ENCODE measurements at places on chromosomes 3 and 15. TPM values are rescaled to one million over a fixed set of nuclear protein-coding genes. Genes with fewer than 3 reads are reported as not detected.
A peak's percentile ranks its signal among the peaks of the same experiment; 100 is the strongest.

The C2CD4A gene
- total RNA-seq = 0.17 TPM

The CPLX3 gene
- 0.35 TPM for total RNA-seq

The GOLGA8G gene
- total RNA-seq = not detected

The CFAP20DC gene
- total RNA-seq = 0.32 TPM

The SLC28A2 gene
- not detected for total RNA-seq

The CPNE9 gene
- total RNA-seq = not detected

The PODXL2 gene
- total RNA-seq = 1.7 TPM

The ANKUB1 gene
- total RNA-seq = not detected

The GABRR3 gene
- not detected for total RNA-seq

The ASB14 gene
- not detected for total RNA-seq

DNA sequence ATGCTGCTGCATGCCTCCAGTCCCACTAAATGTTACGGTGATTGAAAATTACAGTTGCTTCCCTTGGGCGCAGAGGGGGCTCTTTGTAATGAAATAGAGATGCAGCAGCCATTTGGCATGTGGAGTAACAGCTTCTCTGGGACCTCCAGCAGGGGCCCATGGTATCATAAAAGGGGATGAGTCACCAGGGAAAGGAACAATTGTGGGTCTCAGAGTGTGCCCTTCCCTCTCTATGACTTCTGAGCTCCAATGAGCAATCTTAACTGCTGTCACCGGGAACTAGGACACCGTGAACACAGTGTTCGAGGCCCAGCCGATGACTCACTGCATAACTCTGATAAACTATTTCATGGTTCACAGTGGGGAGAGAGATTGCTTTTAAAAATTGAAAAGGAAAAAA lies 164.8 kb upstream of the NUDT16 start:
- no peaks in the 10 kb centered on the region for H3K4me1 ChIP-seq
- no peaks in the 10 kb centered on the region for H3K36me3 ChIP-seq

GRCh38 chr3:190429681-190430080 lies 20.0 kb downstream of the TMEM207 start:
- H3K4me3 ChIP-seq = no peak overlapping the region
- DNase-seq = no peak
- no peak overlapping the region for H3K27ac ChIP-seq
- no peaks in the 10 kb centered on the region for H3K4me1 ChIP-seq
- no peaks in the 10 kb centered on the region for H3K36me3 ChIP-seq

GRCh38 chr3:64349551-64349950 lies 124.3 kb upstream of the PRICKLE2 start:
- H3K4me1 ChIP-seq = no peaks in the 10 kb centered on the region
- no peaks in the 10 kb centered on the region for H3K36me3 ChIP-seq

GRCh38 chr15:25971053-25971452 lies 107.9 kb upstream of the ATP10A start:
- no peak overlapping the region for H3K4me3 ChIP-seq
- no peaks in the 10 kb centered on the region for H3K36me3 ChIP-seq
- H3K27ac ChIP-seq = no peak overlapping the region
- no peaks in the 10 kb centered on the region for H3K27me3 ChIP-seq
- DNase-seq = no peak

DNA sequence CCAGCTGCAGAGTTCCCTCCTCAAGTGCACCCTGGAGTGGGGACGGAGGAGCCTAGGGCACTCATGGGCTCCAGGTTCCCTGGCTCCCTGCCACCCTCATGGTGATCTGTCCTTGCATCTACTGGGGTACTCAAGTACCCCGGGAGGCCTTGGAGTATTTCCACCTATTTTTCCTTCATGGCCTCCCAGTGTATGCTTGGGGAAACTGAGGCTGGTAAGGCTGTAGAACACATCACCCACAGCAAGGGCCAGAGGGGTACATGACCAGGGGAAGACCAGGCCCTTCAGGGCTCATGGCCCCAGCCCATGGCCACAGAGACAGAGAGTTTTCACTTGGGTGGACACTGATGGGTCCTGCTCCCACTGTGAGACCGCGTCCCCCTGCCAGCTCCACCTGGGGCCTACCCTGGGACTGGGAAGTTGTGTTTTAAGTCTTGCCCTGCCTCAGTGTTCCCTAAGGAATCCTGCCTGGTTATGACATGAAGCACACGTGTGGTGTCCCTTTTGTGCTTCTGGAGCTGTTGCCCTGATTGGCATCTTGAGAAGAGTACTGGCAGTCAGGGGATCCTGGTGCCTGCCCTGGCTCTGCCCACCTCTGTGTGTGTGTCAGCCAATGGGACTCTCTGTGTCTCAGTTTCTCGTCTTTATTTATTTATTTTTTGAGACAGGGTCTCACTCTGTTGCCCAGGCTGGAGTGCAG lies 132.8 kb downstream of the TJP1 start:
- H3K4me1 ChIP-seq = no peaks in the 10 kb centered on the region
- H3K27me3 ChIP-seq = no peaks in the 10 kb centered on the region
- H3K27ac ChIP-seq = no peak overlapping the region
- no peak for DNase-seq

DNA sequence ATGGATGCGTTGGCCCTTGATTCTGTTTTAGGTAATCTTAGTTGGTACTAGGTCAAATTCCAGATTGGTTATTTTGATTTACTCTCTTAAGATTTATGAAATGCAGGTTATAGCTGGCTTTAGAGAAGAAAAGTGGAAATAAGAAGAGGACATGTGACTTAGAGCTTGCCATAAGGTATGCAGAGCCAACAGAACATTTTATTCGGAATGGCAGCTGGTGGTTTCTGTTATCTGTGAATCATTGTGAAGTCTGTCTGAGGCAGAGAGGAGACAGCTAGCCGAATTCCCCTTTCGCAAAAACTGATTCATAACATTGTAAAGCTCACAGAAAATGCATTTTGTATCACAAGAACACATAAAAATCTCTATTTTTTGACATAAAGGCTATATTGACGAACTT lies 82.1 kb downstream of the FILIP1L start:
- no peaks in the 10 kb centered on the region for H3K27me3 ChIP-seq
- H3K27ac ChIP-seq = no peak overlapping the region
- no peaks in the 10 kb centered on the region for H3K36me3 ChIP-seq
- no peak overlapping the region for H3K4me3 ChIP-seq
- no peaks in the 10 kb centered on the region for H3K4me1 ChIP-seq

- no peak for DNase-seq
- H3K27me3 ChIP-seq = peaks cover 6% of the 10 kb centered on the region
- no peak overlapping the region for H3K27ac ChIP-seq
- H3K4me1 ChIP-seq = no peaks in the 10 kb centered on the region
- no peaks in the 10 kb centered on the region for H3K36me3 ChIP-seq
Measured at GRCh38 chr3:37477275-37477674, 302.9 kb upstream of the LRRFIP2 start.

DNA sequence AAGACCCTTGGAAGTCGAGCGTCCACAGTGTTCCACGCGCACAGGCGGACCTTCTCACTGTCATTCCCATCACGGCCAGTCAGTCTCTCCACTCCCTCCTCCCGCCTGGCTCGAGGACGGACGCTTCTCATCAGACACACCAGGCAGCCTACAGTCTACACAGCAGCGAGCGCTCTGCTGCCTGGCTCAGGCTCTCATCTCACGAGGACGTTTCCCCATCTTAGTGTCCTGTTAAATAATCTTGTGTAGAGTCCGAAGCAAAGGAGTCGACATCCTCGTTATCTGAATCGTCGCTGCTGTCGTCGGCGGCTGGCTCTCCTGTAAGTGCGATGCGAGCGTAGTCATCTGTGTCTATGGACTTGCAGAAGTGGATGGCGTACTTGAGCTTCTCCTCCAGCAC lies 12.4 kb upstream of the OCA2 start:
- no peak for DNase-seq
- H3K4me1 ChIP-seq = peaks cover 14% of the 10 kb centered on the region
- peaks cover 49% of the 10 kb centered on the region for H3K36me3 ChIP-seq
- no peak overlapping the region for H3K4me3 ChIP-seq
- H3K27me3 ChIP-seq = no peaks in the 10 kb centered on the region
- no peak overlapping the region for H3K27ac ChIP-seq

GRCh38 chr15:59879506-59880265 lies 124.4 kb upstream of the FOXB1 start:
- H3K4me3 ChIP-seq = no peak overlapping the region
- H3K27ac ChIP-seq = no peak overlapping the region
- no peaks in the 10 kb centered on the region for H3K36me3 ChIP-seq
- no peak for DNase-seq
- H3K4me1 ChIP-seq = no peaks in the 10 kb centered on the region

GRCh38 chr15:89777073-89777751 lies 1.1 kb downstream of the MESP2 start:
- no peak overlapping the region for H3K27ac ChIP-seq
- no peak overlapping the region for H3K4me3 ChIP-seq
- no peaks in the 10 kb centered on the region for H3K36me3 ChIP-seq

GRCh38 chr3:14797731-14798130 lies 21.0 kb upstream of the FGD5 start:
- DNase-seq = no peak
- H3K36me3 ChIP-seq = no peaks in the 10 kb centered on the region
- H3K4me1 ChIP-seq = no peaks in the 10 kb centered on the region
- H3K27me3 ChIP-seq = no peaks in the 10 kb centered on the region
- no peak overlapping the region for H3K27ac ChIP-seq

GRCh38 chr15:70050441-70050840 lies 47.3 kb downstream of the TLE3 start:
- H3K27me3 ChIP-seq = no peaks in the 10 kb centered on the region
- H3K27ac ChIP-seq = no peak overlapping the region
- H3K4me3 ChIP-seq = no peak overlapping the region
- H3K36me3 ChIP-seq = peaks cover 69% of the 10 kb centered on the region

GRCh38 chr15:33026614-33027013 lies 167.9 kb downstream of the FMN1 start:
- no peaks in the 10 kb centered on the region for H3K4me1 ChIP-seq
- no peak for DNase-seq
- H3K27ac ChIP-seq = no peak overlapping the region
- no peaks in the 10 kb centered on the region for H3K36me3 ChIP-seq

DNA sequence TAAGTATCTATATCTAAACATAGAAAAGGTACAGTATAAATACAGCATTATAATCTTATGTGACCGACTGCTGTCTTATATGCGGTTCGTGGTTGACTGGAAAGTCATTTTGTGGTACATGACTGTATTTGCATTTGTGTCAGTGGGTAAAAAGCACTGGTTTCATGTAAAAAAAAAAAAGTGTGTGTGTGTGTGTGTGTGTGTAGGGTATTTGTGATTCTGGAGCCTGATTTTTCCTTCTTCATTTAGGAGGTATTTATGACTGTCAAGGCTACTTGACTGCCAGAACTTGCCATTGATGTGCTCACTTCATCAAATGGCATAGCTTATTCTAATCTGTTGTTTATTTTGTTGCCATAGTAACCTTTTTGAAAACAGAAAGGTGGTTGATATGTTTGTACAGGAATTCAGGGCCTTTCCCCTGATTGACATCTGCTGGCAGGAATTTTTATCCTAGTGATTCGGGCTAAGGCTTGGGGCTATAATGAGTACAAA lies 63.2 kb downstream of the AKAP13 start:
- H3K4me3 ChIP-seq = peak overlapping the region; percentile 13
- no peaks in the 10 kb centered on the region for H3K36me3 ChIP-seq
- H3K4me1 ChIP-seq = peaks cover 23% of the 10 kb centered on the region
- no peaks in the 10 kb centered on the region for H3K27me3 ChIP-seq
- no peak for DNase-seq

- no peaks in the 10 kb centered on the region for H3K4me1 ChIP-seq
- H3K27me3 ChIP-seq = no peaks in the 10 kb centered on the region
- H3K4me3 ChIP-seq = no peak overlapping the region
- no peaks in the 10 kb centered on the region for H3K36me3 ChIP-seq
- DNase-seq = no peak
- no peak overlapping the region for H3K27ac ChIP-seq
Measured at GRCh38 chr3:180402471-180403073, 199.4 kb upstream of the TTC14 start.

DNA sequence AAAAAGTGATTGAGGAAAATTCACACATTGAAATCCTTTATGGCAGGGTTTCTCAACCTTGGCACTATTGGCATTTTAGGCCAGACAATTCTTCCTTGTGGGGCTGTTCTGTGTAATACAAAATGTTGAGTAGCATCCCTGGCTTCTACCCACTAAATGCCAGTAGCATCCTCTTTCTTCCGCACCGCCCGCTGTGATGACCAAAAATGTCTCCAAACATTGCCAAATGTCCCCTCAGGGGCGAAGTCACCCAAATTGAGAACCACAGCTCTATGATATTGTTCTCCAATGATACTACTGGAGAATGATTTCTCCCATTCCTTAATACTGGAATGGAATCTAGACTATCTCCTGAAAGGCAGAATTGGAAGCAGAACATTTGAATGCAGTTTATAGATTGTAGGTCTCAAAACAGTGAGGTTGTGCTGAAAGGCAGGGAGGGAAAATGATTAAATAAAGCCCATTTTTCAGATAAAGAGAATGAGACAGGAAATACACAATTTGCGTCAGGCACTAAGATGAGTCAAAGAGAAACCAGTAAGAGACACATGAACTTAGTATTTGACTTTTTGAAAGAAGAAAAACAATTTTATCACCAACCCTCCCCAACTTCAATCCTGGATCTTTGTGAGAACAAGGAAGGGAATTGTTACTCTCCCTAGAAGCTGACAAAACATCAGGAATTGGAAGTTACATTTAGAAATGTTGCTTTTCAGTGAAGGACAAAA lies 101.6 kb upstream of the TNIK start:
- DNase-seq = peak; percentile 45
- no peaks in the 10 kb centered on the region for H3K27me3 ChIP-seq
- peaks cover 9% of the 10 kb centered on the region for H3K4me1 ChIP-seq

DNA sequence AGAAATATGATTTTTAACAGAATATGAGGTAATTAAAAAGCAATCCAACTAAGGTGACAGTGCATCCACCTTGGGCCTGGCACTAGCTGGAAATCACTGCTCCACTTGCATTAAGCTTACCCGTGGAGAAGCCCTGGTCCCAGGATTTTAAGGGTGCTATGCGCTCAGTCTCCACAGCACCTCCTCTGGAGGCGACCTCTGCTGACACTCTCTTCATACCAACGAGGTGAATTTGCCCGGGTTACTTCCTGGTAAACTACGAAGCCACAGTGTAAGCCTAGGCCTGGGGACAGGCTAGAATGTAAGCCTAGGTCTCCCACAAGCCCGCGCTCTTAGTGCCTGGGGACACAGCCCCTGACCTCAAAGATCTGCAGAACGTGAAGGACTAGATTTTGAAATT lies 793 bp downstream of the APOD start:
- peaks cover 4% of the 10 kb centered on the region for H3K27me3 ChIP-seq
- H3K36me3 ChIP-seq = no peaks in the 10 kb centered on the region
- no peak for DNase-seq
- no peak overlapping the region for H3K27ac ChIP-seq

DNA sequence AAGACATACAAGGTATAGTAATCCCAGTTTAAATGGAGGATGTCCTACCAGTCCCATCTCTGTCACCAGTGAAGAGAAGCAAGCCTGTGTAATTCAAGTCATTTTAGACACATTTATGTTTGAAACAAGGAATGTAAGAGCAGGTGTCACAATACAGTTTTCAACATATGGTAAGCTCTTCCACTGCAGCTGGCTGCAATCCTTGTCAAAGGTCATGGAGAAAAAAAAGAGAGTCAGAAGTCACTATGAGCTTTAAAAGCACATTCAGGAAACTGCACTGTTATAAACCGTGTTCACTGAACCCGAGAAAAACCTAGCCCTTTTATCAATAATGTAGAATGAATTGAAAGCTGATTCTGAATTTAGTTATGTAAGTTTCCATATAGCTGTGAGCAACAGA lies 206.4 kb downstream of the NAALADL2 start:
- no peak overlapping the region for H3K4me3 ChIP-seq
- no peak for DNase-seq
- no peaks in the 10 kb centered on the region for H3K27me3 ChIP-seq
- no peaks in the 10 kb centered on the region for H3K36me3 ChIP-seq
- H3K4me1 ChIP-seq = no peaks in the 10 kb centered on the region

- H3K27me3 ChIP-seq = no peaks in the 10 kb centered on the region
- no peaks in the 10 kb centered on the region for H3K36me3 ChIP-seq
- no peak overlapping the region for H3K4me3 ChIP-seq
- no peak for DNase-seq
- no peak overlapping the region for H3K27ac ChIP-seq
- no peaks in the 10 kb centered on the region for H3K4me1 ChIP-seq
Measured at GRCh38 chr3:170640737-170641171, 54.9 kb upstream of the SLC7A14 start.

Data from CD4-positive, CD25-positive, alpha-beta regulatory T cell (primary cell).